Neural cell (in vitro differentiated cells): ENCODE measurements at places on chromosomes 4 and X. TPM values are rescaled to one million over a fixed set of nuclear protein-coding genes. Genes with fewer than 3 reads are reported as not detected.

SPANXN4 gene
- polyA plus RNA-seq = not detected in 2 replicates

GIMD1 gene
- polyA plus RNA-seq = not detected in 2 replicates

PSAPL1 gene
- polyA plus RNA-seq = not detected in 2 replicates

TKTL1 gene
- 0.14 TPM in 1 of 2 replicates, not detected in the other for polyA plus RNA-seq

GRXCR1 gene
- polyA plus RNA-seq = not detected in 2 replicates

NPY1R gene
- 15.3 and 19.8 TPM in 2 replicates for polyA plus RNA-seq

PABPC4L gene
- polyA plus RNA-seq = not detected in 2 replicates

TMPRSS11B gene
- polyA plus RNA-seq = not detected in 2 replicates

NSG1 gene
- 847 and 921 TPM in 2 replicates for polyA plus RNA-seq

TLR1 gene
- not detected in 2 replicates for polyA plus RNA-seq
